Activated CD4-positive, alpha-beta T cell treated with anti-CD3 and anti-CD28 coated beads for 36 hours (primary cell): ENCODE measurements at places on chromosomes 16 and 17.

DNA sequence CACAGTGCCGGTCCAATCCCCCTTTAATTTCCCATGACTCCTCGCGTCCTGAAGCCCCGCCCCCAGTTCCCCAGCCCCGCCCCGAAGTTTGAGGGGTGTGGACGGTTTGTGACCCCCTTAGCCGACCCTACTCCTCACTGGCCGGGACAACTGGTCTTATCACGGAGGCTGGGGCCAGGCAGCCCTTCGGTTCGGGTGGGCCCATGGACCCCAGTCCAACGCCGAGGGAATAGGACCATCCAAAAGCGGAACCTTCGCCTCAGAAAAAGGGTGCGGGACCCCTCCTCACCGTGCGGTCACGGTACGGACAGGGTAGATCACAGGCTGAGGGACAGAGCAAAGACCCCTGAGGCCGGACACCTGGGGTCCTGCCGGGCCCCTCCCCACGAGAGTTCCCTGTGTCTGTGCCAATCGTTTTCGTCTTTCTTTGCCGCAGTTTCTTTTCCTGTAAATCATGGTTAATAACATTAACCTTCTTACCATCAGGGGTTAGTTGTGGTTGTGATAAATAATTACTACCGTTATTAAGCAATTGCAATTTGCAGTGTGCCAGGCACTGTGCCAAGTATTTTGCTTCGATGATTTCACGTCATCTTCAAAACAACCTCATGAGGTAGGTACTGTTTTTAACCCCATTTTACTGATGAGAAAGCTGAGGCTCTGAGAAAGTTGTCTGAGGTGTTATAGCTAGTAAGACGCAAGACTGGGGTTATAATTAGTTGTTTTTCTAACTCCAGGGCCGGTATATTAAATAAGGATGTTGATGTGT lies 543 bp downstream of the TMUB2 start:
- DNase-seq: peak; percentile 50

DNA sequence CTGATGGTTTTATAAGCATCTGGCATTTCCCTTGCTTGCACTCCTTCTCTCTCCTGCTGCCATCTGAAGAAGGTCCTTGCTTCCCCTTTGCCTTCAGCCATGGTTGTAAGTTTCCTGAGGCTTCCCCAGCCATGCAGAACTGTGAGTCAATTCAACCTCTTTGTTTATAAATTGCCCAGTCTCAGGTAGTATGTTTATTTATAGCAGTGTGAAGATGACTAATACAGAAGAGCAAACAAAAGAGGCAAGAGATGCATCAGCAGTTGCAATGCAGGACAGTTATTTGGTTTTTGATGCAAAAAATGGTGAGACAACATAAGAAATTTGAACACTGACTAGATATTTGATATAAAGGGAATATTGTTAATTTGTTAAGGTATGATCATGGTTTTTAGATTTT lies 16.8 kb downstream of the TMEM100 start:
- DNase-seq: no peak

GRCh38 chr16:68524069-68524820 lies 14.8 kb upstream of the ZFP90 start:
- no peak for DNase-seq

GRCh38 chr17:55664287-55664686 lies 58.4 kb downstream of the TMEM100 start:
- no peak for DNase-seq

DNA sequence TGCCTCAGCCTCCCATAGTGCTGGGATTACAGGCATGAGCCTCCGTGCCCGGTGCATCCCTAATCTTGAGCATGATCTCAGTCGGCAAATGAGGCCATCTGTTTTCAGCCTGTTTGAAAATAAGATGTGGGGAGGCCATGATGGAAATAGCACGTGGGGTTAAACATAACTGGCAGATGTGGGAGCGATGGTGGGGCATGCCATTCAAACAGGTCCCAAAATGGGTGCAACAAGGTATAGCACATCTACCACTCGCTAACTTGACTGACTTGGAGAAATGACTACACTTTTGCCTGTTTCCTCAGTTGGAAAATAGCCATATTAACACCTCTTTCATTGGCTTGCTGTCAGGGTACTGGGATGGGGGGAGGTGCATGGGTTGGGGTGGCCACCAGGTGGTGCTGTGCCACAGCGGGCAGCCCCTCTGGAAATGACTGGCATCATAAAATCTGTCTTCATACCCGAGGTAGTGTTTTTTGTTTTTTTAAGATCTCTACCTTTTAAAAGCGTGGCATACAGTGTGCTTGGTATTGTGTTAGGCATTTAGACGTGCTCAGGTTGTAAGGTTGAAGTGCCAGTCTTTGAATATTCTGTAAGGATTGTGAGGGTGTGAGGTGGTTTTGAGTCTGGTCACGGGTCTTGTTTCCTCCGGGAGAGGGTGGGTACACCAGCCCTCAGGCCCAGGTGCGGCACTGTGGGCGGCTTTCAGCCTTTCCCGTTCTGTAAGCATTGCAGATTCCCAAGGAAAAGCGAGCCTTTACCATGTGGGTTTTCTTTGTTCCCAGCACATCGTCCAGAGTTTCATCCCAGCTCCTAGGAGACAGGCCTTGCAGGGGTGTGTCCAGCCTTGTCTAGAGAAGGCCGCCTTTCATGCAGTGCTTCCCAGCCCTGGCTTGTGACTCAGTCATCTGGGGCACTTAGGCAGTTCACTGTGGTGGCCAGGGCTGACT lies 2.9 kb upstream of the TTYH2 start:
- DNase-seq: peak; percentile 90

- no peak for DNase-seq
These were observed 196.8 kb downstream of the CNTNAP4 start for GRCh38 chr16:76474048-76474447.
